ENCODE measurements at places on chromosomes 6 and 20.

DNA sequence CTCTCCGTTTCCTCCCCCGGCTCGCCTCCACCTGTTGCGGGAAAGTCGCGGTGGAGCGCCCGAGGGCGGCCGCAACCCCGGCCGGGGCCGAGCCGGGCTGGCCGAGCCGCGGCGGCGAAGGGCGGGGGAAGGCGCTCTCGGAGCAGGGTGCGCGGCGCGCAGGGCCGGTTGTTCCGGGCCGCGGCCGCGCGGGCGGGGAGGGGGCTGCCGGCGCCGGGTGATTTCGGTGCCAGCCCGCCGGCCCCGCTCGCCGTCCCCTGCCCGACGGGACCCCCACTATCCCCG is 235 bp downstream of the MAP7 start:
- DNase-seq: no peak

GRCh38 chr6:37036146-37036545 is 30.7 kb downstream of the FGD2 start:
- DNase-seq: no peak

GRCh38 chr6:52284131-52284459 is 447 bp downstream of the MCM3 start:
- peak; percentile 38 for DNase-seq

DNA sequence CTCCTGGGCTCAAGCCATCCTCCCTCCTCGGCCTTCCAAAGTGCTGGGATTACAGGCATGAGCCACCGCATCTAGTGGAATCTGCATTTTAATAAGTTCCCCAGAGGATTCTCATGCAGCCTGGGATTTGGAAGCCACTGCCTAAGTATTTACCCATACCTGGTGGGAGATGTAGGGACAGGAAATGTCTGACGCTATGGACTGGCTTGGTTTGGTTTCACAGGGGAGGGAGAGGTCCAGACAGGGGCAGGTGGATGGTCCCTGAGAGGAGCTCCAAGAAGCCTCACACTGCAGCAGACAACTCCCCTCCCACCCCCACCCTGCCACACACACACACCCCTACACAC is 4.4 kb downstream of the VSTM2L start:
- no peak for DNase-seq

GRCh38 chr6:126620719-126621118 is 280.8 kb downstream of the CENPW start:
- DNase-seq: no peak

- no peak for DNase-seq
These were observed 6.8 kb upstream of the ARMC2 start for GRCh38 chr6:108841377-108841855.

- no peak for DNase-seq
These were observed 11.1 kb upstream of the GTSF1L start for GRCh38 chr20:43737925-43738324.

DNA sequence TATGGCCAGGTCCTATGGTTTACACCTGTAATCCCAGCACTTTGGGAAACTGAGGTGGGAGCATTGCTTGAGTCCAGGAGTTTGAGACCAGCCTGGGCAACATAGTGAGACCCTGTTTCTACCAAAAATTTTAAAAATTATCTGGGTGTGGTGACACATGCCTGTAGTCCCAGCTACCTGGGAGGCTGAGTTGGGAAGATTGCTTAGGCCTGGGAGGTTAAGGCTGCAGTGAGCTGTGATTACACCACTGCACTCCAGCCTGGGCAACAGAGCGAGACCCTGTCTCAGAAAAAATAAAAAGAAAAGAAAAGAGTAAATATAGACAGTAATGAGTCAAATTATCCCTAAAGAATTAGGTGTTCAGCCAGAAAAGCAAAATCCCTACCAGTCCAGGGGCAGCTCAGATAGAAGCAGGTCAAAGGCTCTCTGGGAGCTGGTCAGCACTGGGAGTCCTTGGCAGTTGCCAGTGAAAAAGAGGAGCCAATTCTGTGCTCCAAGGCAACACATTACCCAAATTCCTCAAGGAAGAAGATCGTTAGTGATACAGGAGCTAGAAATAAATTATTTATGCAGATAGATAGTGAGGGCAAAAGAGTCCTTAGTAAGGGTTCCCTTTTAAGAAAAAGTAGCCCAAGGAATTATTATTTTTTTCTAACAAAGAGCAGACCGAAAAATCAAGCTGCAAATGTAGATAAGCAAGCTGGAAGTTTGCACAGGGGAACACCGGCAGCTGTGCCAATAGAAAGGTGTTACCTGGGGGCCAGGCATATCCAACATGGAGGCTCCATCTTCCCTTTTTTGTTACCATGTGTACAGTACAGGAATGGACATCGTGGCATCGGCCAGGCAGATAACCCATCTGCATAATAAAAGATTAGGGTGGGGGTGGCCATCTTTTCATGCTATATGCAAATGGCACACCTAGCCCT is 31.4 kb upstream of the SEC63 start:
- no peak for DNase-seq

GRCh38 chr6:74550821-74551220 is 655.0 kb downstream of the COL12A1 start:
- DNase-seq: peak; percentile 45

DNA sequence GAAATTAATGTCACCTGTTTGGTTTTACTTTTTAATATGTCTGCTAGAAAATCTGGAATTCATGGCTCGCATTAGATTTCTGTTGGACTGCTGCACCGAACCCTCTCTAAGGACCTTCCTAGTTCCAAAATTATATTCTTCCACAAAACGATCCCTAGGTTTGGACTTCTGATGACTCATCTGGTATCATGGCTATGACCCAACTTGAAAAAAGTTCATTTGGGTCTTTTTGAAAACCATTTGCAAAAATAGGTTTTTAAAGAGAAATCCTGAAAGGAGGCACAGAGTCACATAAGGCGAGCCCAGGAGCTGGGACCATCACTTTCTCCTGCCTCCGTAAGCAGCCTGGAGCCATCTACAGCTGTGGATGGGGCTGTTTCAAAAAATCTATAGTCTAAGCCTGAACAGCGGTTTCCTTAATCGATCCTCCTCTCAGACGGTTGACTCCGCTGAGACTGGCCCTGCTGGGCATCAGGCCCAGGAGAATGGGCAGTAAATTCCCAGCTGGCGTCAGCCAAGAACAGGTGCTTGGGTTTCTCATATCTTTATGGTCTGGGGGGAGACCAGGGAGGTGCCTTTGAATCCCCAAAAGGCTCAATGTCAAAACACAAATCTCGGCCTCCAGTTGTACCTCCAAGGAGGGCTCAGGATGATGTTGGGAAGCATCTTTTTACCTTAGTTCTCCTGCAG is 44.6 kb downstream of the SLC24A3 start:
- no peak for DNase-seq

GRCh38 chr20:56537997-56538396 is 5.0 kb downstream of the FAM209B start:
- no peak for DNase-seq

DNA sequence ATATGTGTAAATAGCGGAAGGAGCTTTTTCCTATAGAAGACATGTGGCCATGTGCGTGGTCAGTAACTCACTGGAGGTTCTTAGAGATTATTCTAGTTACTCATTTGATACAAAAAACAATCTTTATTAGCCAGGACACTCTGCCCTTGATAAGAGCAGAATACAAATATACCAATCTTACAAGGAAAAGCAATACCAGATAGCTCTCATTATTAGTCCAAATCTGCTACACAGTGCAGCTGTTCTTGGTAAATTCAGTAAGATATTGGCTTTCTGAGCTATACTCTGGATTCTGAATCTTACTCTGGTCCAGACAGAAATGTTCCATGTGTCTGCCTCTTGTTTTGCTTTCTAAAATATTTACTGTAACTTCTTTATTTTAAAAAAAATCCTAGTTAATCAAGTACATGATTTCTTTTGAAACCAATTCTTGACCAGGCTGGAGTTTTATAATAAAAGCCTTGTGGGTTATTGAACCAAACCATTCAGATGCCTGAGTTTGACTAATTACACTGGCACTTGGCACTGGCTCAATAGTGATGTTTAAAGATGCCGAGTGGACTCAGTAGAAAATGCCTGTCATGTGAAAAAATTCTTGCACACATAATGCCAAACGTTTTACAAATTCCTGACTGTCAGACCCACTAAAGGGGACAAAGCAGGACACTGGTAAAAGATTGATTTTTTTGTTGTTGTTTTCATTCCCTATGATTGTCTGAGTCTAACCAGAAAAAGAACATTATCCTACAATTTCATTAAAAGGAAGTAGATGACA is 242.8 kb upstream of the TCF21 start:
- DNase-seq: peak; percentile 82

GRCh38 chr6:128601060-128601459 is 80.7 kb upstream of the PTPRK start:
- DNase-seq: peak; percentile 35

DNA sequence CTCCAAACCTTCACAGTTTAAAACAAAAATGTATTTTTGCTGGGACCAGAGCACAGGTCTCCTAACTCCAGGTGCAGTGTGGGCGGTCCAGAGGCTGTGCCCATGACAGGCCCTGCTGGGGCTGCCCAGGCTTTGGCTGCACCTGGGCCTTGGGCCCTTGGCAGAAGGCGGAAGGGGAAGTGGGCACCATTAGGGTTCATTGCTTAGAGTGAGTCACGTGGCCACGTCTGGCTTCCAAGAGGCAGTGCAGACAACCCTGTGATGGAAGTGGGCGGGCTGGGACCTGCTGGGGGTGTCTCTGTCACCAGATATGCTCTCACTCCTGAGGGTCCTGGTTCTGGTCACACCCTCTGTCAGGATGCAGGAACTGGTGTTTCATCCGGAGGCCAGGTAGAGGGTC is 302.2 kb downstream of the QKI start:
- no peak for DNase-seq

DNA sequence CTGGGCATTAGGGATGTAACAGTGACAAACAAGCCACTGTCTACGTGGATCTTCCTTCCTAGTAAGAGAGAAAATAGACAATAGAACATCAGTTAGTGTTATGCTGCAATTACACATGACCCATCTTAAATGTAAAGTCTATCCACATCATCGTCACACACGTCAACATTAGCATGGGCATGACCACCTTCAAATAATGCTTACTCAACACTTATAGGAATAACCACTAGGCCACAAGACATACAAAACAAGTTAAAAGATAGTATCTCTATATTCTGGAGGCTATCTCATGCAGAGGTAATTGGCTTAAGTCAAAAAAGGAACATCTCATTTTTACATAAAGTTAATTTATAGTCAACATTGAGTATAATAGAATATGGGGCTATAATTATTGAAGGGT is 156.5 kb downstream of the MOXD1 start:
- no peak for DNase-seq

DNA sequence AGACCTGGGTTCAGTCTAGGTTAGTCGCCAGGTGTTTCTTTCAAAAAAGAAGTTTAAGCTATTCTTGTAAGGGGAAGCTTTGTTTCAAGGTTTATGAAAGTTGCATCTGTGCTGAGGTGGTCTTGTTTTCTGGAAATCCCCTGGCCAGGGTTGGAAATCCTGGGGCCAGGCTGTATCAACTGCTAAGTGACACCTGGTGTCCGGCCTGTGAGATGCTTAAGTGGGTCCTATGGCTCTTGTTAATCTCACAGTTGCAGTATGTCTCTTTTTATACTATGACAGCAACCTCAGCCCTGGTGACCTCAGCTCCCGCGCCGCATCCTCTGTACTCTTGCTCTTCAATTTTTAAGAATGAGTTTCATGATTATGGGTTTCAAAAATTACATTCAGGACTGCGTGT is 72.0 kb downstream of the CHMP4B start:
- DNase-seq: no peak

DNA sequence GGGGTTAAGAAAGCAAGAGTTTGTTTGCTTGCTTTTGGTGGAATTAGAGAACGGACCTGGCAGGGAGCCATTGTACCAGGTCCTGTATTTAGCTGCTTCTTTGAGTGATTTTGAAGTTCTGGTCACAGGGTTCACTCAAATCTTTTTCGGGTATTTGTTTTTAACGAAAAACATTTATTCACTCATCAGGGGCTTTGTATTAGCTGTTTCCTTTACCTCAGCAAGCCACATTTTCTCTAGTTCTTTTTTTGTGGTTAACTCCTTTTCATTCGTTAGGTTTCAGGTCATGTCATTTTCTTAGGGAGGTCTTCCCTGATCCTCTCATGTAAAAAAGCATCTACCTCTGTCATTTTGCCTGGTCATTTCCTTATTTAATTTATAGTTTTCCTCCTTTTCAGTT is 1502.2 kb downstream of the GRIK2 start:
- no peak for DNase-seq

- no peak for DNase-seq
These were observed 73.5 kb downstream of the PREX1 start for GRCh38 chr20:48754292-48754691.

GRCh38 chr20:50482396-50482981 is 27.7 kb upstream of the PTPN1 start:
- no peak for DNase-seq

DNA sequence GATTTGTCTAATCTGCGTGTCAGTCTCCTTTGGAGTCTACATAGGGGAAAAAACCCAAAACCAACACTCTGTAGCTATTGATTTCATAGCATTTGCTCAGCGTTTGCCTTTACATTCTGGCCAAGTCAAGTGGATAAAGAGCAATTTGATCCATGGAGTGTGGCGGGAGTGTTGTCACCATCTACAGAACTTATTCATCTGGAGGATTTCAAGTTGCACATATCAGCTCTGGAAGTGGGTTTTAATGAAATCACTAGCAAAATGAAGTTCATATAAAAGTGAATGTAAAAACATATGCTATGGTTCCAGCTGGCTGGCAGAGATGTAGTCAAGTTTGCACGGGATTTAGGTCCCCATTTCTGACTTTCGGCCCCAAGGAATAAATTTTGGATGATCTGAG is 219.7 kb upstream of the SUPT3H start:
- DNase-seq: no peak

DNA sequence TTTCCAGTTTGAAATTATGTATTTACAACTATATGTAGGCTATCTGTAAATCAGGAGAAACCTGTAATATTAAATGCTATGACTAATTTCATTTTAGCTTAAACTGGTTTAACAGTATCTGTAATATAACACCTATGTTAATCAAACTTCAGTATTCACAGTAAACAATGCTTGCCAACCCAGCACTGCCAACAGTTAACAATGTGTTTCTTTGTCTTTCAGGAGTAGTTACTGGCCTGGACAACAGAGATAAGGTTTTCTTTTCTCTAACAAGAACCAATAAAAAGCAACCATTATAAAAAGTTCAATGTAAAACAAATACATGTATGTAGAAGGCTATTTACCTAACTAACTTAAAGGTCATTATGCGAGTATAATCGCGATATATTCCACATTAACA is 158.8 kb downstream of the CDK19 start:
- DNase-seq: no peak

DNA sequence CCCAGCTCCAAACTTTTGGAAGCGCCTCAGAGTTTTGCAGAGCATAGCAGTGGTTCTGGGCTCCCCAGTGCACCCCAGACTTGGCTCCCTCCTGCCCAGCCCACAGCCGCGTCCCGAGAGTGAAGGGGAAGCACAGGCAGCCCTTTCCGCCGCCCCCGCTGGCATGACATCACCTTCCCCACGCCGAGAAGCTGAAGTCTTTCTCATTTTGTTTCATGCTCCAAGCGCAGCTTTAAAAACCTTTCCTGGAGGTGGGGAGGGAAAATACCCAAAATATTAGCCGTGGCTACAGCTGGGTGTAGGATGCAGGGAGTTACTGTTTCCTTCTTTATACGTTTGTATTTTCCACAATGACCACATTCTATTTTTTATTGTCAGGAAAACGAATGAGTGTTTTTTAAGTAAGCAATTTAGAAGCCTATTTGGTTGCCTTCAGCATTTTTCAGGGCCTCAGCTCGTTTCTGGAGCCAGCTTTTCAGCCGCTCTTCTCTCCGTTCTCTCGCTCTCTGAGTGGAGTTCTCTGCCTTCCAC is 72.9 kb downstream of the SNX5 start:
- DNase-seq: peak; percentile 61
